Activated T-helper 1 cell treated with anti-CD3 and anti-CD28 coated beads, Interleukin-2, amount 50 U/mL, for 16 hours (primary cell): ENCODE measurements at places on chromosomes 1 and 21.

GRCh38 chr1:154326546-154327465 lies 1.5 kb downstream of the ATP8B2 start:
- DNase-seq, result no peak

DNA sequence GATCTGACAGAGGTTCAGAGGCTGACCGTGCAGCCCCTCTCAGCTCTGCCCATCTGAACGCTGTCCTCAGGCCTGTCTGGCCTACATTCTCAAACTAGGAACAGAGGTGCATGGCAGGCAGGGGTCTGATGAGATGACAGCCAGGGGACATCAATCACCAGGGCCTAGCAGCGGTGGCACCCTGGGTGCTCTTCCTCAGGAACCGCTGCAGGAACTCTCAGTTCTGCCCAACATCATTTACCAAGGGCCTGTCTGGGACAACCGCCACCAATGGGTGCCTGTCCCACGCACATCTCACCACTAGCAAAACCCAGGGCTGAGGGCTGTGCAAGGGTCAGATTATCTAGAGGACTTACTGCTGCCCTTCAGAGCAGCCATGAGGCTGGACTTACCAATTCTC lies 245.7 kb downstream of the TOMM20 start:
- no peak for DNase-seq

- no peak for DNase-seq
These were observed 12.3 kb downstream of the ZMPSTE24 start for GRCh38 chr1:40270152-40270834.

DNA sequence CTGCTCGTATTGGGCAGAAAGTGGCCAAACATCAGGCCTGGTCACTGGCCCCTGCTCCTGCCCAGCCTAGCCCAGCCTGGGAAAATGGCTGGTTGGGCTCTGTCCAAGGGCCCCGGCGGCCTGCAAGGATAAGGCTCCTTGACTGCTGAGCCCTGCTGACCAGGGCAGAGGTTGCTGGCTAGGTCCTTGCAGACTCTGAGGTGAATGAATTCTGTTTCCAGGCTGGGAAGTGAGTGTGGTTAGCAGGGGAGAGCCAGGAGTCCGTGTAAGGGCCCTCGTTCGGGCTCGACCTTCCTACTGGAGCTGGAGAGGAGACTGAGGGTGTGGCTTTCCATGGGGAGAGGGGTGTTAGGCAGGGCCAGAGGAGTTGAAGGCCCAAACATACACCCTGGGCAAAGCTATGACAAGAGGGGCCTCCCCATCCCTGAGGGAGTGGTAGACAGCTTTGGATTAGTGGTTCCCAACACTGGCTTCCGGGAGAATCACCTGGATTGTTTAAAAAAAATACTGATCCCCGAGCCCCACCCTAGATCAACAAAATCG lies 20.6 kb downstream of the CSF1 start:
- DNase-seq, result no peak

GRCh38 chr1:218217040-218217439 lies 68.1 kb upstream of the RRP15 start:
- no peak for DNase-seq

DNA sequence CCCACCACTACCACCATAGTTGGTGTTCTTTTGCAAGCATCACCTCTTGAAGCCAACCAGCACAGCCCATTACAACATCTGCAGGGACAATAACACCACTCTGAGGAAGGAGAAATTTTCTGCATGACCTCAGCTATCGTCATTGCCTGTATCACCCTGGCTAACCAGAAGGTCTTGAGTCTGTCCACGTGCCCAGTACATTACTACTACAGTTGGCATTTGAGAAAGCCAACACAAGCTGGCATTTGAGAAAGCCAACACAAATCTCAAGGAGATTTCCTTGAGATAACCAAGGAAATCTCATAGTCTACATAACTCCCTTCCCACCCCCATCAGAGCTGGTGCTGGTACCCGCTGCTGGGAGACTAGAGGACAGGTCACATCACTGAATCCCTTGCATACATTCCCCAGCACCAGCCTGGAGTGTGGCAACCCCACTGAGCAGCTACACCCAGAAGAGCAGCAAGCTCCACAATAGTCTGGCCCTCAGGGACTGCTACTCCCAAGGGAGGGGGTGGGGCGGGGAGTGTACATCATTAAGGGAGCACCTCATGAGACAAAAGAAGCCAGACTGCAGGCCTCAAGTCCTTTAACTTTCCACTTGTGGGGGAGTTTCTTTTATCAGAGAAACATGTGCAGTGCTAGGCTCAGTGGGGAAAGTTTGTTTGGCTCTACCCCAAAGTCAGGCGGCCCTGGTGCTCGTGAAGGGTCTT lies 46.0 kb upstream of the GUCA2A start:
- no peak for DNase-seq

DNA sequence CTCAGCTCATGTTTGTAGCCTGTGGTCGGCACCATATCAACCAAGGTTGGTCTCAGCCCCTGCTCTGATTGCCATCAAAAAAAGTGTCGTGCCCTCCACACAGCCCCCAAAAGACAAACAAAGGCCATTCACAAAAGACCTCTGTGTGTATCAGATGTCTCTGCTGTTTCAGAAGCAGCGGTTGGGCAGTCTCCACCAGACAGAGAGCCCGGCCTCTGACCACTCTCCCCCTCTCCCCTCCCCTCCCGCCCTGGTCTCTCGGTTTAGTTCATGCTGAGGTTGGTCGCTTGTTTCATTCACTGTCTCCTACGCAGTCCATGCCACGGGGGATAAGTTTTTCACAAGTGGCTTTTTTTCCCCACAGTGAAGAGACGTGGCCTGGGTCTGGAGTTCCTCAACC lies 27.1 kb downstream of the ACTA1 start:
- no peak for DNase-seq

- DNase-seq, result no peak
These were observed 18.0 kb downstream of the CSF1 start for GRCh38 chr1:109928591-109929111.

- no peak for DNase-seq
These were observed 10.1 kb downstream of the GPATCH2 start for GRCh38 chr1:217620814-217621213.

DNA sequence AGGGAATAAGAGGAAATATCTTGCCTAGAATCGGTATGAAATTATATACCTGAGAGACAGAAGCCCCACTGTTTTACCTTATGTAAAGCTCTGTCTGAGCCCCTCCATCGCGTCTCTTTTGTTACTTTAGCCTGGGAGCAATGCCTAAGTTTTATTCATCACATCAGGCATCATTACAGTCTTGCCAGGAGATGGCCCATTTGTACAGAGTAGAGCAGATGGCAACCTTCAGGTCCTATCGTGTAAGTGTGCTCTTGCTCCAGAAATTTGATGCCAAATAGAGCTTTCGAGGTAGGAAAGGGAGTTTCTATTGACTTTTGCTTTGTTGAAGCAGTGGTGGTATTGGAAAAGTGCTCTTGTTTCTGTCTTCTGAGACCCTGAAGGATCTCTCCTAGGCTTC lies 24.9 kb downstream of the CFAP126 start:
- DNase-seq, result no peak
